ENCODE measurements at places on chromosomes 13 and 19.

DNA sequence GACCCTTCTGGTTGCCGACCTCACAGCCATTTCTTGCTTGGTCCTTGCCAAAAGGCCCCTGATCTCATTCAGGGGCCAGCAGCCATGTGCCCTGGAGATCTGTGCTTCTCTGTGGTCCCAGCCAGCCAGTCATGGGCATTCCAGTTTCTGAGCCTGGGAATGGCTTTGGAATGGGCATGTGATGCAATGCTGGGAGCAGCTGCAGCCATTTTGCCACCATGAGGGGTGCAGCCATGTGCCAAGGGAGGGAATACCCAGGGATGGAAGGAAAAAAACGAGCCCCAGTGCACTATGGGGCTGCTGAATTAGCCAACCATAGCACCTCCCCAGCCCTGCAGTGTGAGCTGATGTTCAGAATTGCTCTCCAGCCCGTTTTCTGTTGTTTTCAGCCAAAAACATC, 26.3 kb downstream of the F2RL3 start:
- no peak for DNase-seq

DNA sequence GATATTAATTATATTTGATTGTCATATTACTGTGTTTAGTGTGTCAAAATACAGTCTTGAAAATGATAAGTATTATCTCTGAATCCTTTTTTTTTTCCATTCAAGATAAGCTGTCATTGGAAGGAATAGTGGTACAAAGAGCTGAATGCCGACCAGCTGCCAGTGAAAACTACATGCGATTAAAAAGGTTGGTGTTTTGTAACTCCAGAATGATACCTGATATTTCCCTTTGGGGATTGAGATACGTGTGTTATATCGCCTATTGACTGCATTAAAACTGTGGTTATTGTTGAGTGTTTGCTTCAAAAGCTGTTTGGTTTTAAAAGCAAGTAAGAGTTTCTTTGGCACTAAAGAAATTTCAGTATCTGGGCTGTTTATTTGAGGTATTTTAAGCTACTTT, 6.5 kb upstream of the KCTD4 start:
- no peak for DNase-seq

- no peak for DNase-seq
These were observed 26.3 kb downstream of the CNFN start for GRCh38 chr19:42363614-42364346.

GRCh38 chr13:42990291-42991232, 1.5 kb downstream of the EPSTI1 start:
- DNase-seq = no peak

GRCh38 chr13:53151336-53152056, 122.9 kb downstream of the OLFM4 start:
- DNase-seq = peak; percentile 71

Data from endothelial cell (in vitro differentiated cells).